ENCODE measurements at places on chromosomes 2 and 18.
A peak's percentile ranks its signal among the peaks of the same experiment; 100 is the strongest.

- no peak for DNase-seq
Observed at GRCh38 chr2:118536306-118536705, 311.1 kb downstream of the EN1 start.

DNA sequence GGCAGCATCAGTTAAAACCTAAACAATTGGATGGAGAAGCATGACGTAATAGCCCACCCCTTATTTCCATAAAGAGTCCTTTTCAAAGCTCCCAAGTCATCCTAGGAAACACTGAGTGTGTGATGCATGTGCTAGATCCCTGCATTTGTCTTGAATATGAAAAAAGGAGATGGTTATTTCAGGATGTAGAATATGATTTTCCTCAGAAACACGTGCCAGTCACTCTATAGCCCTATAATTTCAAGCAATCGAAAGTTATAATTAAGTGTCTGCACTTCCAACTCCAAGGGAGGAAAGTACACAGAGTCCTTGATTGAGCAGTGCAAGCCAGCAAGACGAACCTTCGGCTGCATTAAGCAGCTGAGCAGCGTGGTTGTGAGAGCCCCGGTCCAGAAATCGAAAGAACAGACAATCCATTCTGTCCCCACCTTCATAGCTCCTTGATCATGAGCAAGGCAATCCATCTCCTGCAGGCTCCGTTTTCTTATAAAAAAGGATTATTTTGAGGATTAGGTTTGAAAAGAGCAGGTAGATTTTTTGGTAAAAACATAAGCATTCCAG is 287.7 kb downstream of the FBXO15 start:
- no peak for DNase-seq

DNA sequence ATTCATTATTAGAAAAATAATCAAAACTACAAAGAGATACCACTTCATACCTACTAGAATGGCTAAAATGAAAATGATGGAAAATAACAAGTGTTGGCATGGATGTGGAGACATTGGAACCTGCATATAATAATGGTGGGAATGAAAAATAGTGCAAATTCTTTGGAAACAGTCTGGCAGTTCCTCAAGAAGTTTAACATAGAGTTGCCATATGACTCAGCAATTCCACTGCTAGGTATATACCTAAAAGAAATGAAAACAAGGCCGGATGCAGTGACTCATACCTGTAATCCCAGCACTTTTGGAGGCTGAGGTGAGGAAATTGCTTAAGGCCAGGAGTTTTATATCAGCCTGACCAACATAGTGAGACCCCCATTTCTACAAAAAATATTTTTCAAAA is 41.6 kb upstream of the ACYP2 start:
- DNase-seq: no peak

DNA sequence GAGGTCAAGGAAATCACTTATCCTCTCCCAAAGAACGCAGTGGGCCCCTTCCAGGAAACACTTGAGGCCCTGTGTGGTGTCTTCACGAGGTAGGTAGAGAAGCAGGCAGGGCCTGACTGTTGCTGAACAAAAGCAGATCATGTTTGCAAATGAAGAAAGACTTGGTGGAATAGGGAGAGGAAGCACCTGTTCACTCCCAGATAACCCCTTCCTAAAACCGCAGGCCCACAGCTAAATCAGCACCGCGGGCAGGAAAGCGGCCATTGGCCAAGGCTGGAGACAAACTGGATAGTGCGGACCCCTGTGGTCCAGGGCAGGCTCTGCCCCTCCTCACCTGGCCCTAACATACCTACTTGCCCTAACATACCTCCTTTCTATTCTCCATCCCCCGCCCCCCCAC is 64.9 kb upstream of the KLHL29 start:
- no peak for DNase-seq

GRCh38 chr2:16744521-16744920 is 78.9 kb upstream of the CYRIA start:
- DNase-seq: no peak

GRCh38 chr2:155583674-155584195 is 748.8 kb downstream of the NR4A2 start:
- DNase-seq: no peak

- DNase-seq: no peak
Observed at GRCh38 chr2:158378926-158379325, 77.6 kb downstream of the CCDC148 start.

GRCh38 chr2:65411056-65411795 is 21.2 kb downstream of the SPRED2 start:
- no peak for DNase-seq

DNA sequence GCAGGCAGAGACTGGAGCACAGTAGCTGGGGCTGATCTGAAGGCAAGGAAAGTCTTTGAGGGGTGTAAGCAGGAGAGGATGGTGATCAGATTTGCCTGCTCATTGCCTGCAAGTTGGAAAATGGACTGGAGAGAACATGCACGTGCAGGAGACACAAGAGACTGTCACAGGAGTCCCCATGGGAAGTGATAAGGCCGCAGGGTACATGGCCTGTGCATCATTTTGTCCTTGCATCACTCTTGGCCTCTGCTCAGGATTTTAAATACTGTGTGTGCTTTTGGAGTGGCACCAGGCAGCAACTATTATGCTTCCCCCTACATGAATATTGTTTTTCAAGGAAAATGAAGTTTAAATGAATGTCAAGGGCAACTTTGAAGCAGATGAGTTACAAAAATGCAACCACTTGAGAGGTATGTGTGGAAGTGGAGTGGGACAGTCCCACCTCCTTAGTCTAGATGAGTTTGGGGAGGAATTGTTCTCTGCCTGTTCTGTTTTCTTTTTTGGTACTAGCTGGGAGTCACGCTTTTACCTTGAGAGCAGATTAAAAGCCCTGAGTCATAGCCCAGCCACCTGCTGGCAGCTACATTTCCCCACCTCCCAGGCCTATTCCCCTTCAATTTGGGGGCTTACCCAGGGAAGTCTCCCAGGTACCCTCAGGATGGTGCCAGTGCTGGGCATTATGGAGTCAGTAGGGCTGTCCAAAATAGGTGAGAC is 19.3 kb downstream of the MAPK4 start:
- no peak for DNase-seq

- no peak for DNase-seq
Observed at GRCh38 chr2:164335947-164336346, 285.3 kb downstream of the GRB14 start.

DNA sequence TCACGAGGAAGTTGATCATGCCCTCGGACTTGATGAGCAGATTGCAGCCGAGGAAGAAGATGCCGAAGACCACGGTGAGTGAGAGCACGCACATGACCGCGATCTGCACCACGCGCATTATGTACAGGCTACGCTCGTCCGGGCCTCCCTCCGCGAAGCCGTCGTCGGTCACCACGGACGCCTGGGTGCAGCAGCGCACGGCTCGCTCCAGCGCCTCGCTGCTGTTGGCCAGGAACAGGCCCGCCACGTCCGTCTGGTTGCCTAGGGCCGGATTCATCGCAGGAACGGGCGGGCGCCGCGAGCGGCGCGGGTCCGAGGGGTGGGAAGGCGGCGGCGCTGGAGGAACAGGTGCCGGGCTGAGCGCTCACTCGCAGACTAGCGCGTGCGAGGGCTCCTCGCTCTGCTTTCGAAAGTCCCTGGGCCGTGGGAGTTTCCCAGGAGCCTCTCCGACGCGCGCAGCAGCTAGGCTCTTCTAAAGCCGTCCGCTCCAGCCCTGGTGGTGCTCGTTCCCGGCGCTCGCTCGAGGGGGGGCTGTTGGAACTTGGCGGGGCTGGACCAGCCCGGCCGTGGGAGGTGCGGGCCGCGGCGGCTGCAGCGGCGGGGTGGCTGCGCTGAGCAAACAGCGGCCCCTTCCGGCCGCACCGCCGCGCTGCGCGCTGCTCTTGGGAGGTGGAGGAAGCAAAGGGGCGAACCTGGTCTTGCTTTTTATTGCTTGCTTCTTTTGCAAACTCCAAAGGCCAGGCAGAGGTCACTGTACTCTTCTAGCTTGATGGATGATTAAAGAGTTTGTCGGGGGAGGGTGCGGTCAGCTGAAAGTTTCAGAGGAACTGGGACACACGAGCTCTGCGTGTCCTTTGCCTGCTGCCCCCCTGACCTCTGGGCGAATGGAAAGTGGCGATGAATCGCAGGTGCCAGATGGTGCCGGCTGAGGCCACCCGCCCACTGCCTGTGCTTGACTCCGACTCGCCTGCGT is at the start of gene RPRM:
Gene RPRM (minus strand): TSS at position 474 of the 973 bp plus-strand sequence. CDS start 197 bp downstream, at position 277.
- peak; percentile 36 for DNase-seq

DNA sequence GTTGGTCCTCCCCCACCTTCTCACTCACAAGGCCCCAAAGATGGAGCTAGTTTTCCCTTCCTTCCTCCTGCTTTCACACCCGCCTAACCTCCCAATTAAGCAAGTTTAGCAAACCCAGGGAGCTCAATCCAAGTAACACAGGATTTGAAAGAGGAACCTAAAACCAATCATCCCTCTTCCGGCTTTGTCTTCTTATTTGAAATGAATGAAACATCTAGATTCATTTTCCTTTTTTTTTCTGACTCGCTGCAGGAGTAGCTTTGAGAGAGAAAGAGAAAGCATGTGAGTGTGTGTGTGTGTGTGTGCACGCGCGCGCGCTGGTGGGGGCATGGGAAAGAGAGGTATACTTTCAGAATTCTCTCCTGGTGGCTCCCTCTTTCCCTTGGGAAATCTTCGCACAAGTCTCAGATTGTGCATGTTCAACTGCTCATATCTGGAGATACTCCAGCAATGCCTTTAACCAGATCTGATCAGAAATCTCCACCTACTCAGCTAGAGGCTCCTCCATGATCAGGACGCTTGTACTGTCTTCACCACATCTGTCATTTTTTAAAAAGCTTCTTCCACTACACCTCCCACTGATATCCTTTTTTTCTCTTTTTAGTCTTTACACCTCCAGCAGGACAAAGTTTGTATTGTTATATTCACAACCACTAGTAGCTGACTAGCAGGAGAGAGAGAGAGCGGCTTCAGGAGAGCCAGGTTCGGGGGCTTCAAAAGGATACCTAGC is 1.7 kb downstream of the SLC8A1 start:
- DNase-seq: no peak

GRCh38 chr2:120773186-120773800 is 37.6 kb downstream of the GLI2 start:
- DNase-seq: no peak

DNA sequence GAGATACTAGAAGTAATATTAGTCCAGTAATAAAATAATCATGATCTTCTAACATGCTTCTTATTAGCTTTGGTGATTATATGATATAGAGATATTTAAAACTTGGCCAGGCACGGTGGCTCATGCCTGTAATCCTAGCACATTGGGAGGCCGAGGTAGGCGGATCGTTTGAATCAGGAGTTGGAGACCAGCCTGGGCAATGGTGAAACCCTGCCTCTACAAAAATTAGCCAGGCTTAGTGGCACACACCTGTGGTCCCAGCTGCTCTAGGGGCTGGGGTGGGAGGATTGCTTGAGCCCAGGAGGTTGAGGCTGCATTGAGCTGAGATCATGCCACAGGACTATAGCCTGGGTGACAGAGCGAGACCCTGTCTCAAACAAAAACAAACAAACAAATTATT is 87.0 kb downstream of the WDR7 start:
- DNase-seq: no peak

DNA sequence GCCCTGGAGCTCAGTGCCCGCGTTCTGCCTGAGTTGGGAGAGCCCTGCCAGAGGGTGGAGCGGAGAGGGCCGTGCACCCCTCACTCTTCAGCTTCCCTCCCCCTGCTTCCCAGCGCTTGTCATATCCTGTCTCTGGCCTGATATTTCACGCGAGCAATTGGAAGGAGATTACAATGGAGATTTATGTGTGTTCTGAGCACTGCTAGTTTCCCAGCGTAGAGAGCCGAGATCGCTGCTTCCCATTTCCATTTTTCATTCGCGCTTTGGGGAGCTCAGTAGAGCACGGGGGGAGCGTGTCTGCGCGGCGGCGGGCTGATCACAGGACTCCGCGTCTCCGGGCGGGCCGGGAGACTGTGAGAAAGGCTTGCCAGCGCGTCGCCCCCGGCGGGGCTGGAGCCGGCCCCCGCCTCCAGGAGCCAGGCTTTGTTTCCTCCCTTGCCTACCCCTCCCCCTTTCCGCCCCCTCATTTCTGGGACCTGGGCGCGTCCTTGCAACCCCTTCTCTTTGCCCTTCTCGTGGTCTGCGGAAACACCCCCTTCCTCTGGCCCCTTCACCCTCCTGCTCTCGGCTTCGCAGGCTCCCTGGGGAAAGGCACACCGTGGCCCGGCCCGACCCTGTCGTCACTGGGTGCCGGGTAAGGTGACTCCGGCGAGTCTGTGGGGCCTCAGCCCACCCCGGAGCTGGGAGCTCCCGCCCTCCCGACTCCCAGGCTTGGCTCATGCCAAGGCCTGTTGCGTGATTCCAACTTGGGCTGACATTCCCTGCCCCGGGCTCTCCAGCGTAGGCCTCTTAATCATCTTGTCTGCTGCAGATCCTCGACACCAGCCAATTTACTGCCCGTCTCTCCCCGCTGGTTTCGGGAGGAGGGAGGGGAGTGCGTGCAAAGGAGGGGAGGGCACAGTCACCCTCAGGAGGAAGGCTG is 5.8 kb downstream of the DLX2 start:
- DNase-seq: no peak

GRCh38 chr2:168697668-168698121 is 104.7 kb upstream of the NOSTRIN start:
- DNase-seq: no peak

- DNase-seq: no peak
Observed at GRCh38 chr2:10237392-10238321, 65.0 kb upstream of the HPCAL1 start.

- no peak for DNase-seq
Observed at GRCh38 chr18:72208920-72209676, 335.0 kb downstream of the CBLN2 start.

- no peak for DNase-seq
Observed at GRCh38 chr2:9649261-9649660, 18.5 kb upstream of the YWHAQ start.

- DNase-seq: peak; percentile 85
Observed at GRCh38 chr2:64654063-64654811, 524 bp upstream of the SERTAD2 start.

DNA sequence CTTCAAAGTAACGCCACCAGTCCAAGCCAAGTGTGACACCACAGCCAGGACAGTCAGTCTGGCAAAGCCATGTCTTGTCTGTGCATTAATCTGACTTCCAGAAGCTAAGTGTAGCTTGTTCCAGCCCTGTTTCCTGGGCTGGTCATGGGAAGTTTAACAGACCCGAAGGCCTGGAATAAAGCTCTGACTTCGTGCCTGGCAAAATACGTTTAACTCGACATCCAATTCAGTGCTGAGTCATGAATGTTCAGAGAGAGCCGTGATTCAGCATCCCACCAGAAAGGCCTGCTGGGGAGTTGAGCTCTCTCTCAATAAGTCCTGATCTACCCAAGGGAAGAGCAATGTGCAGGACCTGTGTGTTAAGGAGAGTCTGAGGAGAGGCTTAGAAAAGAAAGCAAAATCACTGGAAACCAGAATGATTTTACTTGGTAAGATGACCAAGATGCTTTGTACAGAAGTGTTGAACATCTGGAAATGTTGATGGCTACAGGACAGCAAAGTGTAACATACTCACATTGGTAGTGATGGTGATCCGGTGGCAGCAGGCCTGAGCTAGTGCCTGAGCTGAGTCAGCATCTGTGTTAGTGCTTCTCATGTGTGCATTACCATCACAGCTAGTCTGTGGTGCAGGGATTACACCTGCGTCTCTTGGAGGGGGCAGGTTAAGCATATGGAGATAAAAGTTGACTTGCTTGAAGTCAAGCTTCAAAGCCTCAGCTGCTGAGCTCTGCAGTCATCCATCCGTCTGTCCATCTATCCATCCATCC is 743.7 kb upstream of the HS6ST1 start:
- no peak for DNase-seq

- DNase-seq: no peak
Observed at GRCh38 chr2:18219676-18220075, 340.8 kb downstream of the RDH14 start.

All from immature natural killer cell (primary cell).